ENCODE measurements at places on chromosomes 13 and 19.

GRCh38 chr13:49292742-49293486 lies 45.2 kb downstream of the CDADC1 start:
- DNase-seq = peak; percentile 34

GRCh38 chr13:29948244-29948643 lies 97.8 kb upstream of the UBL3 start:
- no peak for DNase-seq

GRCh38 chr13:110268576-110269185 lies 38.3 kb downstream of the COL4A1 start:
- no peak for DNase-seq

GRCh38 chr19:648305-648704 lies 8.6 kb downstream of the FGF22 start:
- no peak for DNase-seq

DNA sequence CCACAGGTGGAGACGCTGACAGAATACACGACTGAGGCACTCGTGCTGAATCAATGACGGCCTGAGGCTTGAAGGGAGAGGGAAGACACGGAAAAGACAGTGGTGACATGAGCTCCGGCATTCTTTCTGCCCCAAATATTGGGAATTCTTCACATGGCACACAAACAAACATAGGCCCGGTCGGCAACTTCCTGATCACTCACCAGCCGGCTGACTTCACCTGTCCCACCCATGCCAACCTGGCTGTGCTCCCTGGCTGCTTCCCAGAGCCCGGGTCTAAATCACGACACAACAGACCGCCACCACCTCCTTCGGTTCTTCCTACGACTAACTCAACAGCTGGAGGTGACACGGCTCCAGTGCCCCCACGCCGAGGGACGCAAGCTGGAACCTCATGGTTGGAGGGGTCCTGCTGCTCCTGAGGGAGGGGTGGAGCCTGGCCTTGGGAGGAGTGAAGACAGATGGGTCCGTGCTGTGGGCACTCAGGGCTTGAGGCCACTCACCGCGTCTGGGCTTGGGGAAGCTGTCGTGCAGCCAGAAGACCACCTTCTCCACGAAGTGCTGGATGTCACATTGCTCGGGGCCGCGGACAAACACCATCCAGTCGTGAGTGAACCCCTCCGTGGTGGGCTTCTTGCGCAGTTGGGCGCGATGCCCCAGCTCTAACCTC lies 9.6 kb downstream of the MLLT1 start:
- DNase-seq = no peak

DNA sequence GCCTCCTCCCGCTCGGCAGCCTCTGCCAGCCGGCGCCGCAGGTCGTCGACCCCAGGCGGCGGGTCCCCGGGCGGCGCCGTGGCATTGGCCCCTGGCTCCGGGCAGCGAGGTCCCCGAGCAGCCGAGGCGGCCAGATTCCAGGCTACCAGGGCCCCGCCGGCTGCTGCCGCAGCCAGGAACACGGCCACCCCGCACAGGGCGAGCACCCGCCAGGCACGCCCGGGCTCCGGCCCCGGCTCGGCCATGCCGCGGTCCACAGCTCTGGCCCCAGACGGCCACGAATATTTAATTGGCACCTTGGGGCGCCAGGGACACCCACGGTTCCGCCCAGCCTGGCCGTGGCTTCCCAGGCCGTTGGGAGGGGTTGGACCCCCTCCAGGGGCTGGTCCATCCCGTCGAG lies at the start of gene CCDC194:
CCDC194 (minus strand) TSS at position 283 of the 400 bp plus-strand sequence; CDS start at position 245, 38 bp downstream.
- DNase-seq = no peak

DNA sequence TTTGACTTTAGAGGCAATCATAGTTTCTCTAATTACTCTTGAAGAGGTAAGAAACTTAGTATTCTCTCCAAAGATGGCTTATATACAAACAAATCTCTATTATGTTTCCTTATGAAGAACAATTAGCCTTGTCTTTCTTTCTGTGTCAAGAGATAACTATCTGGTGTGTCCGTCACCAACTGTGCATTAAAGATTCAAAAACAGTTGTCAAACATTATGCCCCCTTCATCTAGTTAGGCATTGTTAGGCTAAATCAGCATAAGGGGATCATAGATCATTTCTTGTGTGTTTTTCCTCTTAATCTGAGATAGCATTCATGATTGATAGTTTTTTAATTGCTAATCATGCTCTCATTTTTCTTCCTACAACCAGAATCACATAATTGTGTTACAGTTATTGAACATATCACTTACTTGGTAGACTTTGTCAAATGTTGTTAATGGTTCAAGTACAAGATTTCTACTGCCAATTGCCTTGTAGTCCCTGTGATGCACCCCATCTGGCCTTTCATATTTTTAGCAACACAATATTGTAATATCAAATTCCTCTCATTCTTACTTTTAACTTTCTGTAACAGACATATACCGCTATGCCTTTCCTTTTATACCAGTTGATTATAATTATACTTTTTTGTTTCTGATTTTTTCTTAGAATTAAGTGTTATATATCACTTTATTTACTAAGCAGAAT lies 612.7 kb downstream of the SLITRK6 start:
- no peak for DNase-seq

DNA sequence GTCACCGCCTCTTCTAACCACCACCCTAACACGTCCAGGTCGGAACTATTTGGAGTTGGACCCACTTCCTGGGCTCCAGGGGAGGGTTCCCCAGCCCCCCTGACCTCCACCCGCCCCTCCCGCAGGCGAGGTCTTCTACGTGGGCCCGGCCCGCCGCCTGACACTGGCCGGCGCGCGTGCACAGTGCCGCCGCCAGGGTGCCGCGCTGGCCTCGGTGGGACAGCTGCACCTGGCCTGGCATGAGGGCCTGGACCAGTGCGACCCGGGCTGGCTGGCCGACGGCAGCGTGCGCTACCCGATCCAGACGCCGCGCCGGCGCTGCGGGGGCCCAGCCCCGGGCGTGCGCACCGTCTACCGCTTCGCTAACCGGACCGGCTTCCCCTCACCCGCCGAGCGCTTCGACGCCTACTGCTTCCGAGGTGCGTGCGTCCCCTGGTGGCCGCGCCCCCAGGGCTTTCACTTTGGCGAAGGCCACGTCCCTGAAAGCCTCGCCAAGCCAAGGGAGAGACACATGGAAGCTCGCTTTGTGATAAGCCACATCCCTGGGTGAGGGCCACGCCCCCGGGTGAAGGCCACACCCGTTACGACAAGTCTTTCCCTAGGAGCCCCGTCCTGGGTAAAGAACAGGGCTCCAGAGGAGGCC lies 13.2 kb downstream of the NCAN start:
- DNase-seq = no peak

DNA sequence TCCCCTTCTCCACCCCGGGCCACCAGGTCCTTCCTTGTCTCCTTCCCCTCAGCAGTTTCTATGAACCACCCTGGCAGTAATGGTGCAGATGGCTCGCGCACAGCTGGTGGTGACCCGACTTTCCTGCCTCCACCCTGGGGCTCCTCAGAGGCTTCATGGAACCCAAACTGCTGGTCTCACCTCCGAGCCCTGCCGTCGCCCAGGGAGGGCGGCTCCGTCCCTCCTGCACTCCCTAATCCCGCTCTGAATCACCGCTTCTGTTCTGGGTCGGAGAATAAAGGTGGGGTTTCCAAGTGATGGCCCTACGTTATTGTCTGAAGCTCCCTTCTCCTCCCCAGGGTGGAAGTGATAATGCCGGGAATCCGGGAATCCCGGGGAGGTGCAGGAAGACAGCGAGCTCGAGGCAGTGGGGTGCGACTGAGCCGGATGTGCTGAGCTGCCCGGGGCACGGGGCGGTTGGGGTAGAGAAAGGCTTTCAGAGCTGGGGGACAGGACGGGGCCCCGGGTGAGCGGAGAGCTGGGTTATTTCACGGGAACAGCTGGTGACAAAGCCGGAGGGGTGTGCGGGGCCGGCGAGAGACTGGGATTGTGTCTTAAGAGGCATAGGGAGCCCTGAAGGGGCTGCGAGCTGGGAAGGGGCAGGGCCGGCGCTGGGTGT lies 711 bp downstream of the FUT2 start:
- no peak for DNase-seq

GRCh38 chr19:29525901-29526729 lies at the start of gene VSTM2B:
VSTM2B (plus strand) TSS chr19:29525994; CDS start chr19:29526584, 590 bp downstream.
- DNase-seq = no peak

- no peak for DNase-seq
Observed at GRCh38 chr13:21079761-21080592, 18.6 kb upstream of the LATS2 start.

DNA sequence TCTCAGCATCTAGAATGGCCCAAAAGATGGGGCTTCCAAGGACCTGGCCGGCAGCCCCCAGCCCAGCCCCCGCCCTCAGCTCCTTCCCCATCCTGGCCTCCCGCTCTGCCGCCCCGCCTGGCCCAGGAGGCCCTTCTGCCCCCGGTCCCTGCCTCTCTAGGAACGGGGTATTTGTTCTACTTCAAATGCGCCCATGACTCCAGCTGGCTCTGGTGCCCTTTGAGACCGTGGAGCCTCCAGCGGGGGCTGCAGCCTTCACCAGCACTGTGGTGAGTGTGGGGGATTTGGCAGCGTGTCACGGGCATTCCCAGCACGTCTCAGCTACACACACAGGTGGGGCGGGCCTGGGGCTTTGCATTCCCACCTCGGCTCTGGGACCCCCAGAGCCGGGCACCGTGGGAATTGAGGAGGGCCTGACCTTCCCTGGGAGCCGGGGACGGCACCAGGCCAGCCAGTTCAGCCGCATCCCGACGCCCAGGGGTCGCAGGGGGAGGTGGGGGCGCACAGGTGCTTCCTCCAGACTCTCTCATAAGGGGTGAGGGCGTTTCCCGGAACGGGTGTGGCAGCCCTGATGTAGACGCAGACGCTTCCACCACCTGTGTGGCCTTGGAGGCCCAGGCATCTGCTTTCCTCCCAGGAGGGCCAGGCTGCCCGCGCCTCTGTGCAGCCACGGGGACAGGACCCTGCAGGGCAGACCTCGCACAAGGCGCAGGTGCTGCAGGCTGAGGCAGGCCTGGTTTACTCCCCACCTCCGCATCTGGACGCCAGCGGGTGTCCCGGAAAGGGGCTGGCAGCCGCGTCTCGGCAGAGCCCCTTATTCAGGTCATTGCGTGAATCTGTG lies 947 bp downstream of the ATP4B start:
- no peak for DNase-seq

GRCh38 chr19:45130888-45131615 lies 29.7 kb downstream of the NKPD1 start:
- no peak for DNase-seq

- DNase-seq = no peak
Observed at GRCh38 chr13:65660731-65661130, 1569.4 kb downstream of the PCDH9 start.

DNA sequence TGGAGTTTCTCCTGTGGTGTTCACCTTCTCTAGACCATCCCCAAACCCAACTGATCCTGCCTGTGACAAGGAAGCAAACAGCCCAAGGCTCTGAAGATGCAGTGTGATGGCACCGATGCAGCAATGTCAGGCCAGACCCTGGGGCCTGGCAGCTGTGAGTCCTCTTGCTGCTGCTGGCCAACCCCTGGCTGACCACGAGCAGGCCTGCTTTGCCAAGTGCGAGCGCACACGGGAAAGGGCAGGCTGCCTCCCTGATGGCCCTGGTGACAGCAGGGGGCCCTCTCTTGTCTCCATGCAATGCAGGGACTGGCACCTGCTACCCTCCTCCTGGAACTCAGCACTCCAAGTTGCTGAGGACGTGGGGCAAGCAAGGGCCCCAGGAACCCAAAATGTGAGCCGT lies 5.4 kb upstream of the VSTM2B start:
- no peak for DNase-seq

- DNase-seq = no peak
Observed at GRCh38 chr19:2711172-2711874, 8.8 kb upstream of the GNG7 start.

DNA sequence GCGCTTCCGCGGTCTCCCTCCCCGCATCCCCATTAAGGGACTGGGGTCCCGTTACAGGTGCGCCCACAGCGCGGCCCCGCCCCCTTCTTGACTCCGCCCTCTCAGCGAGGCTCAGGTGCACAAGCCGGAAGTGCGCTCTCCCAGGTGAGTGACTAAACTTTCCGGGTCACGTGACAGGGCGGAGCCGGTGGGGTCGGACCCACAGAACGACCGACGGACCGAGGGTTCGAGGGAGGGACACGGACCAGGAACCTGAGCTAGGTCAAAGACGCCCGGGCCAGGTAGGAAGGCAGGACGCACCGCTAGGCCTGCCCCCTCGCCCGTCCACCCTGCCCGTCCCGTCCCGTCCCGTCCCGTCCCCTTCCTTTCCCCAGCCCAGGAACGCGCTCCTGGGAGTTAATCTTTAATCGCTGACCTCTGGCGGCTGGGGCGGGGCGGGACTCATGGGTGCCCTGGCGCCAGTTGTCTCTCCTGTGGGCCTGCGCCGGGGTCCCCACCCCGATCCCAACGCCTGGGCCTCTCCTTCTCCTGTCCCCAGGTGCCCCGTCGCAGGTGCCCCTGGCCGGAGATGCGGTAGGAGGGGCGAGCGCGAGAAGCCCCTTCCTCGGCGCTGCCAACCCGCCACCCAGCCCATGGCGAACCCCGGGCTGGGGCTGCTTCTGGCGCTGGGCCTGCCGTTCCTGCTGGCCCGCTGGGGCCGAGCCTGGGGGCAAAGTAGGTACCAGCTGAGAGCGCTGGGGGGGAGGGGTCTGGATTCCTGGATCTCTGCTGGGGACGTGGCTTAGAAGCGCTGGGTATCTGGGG lies at the start of gene CRB3:
CRB3 (plus strand) TSS at position 202 of the 804 bp plus-strand sequence; CDS start at position 633, 431 bp downstream.
- peak; percentile 29 for DNase-seq

DNA sequence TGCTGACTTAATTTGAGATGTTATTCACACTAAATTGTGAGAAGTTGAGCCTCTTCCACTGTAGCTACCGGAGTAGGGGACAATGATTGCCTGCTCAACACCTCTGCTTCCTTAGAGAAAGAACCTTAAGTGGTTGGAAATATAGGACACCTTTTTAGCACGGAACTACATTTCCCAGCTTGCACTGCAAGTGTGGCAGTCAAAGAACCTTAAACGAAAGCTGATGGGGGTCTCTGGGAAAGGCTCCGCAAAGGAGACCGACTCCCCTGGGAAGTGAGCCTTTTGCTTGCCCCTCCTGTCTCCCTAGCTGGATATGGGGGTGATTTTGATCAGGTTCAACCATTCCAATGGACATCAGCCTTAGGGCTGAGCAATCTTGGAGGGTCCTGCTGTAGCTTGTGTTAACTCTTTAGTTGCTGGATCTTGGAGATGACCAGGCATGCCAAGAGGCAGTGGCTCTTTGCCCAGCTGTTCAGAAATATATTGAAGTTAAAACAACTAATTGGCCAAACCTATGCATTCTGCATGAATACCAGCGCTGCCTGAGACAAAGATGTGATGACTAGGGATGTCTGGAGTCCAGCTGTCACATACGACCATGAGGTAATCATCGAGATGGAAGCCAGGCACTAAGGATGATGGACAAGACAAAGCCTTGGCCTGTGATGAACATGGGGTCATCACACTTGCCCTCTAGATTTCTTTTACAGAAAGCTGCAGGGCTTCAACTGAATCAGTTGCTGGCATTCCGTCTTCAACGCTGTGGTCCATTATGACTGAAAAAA lies 286.5 kb downstream of the FOXO1 start:
- no peak for DNase-seq

- no peak for DNase-seq
Observed at GRCh38 chr13:20274466-20274865, 42.3 kb upstream of the GJB6 start.

DNA sequence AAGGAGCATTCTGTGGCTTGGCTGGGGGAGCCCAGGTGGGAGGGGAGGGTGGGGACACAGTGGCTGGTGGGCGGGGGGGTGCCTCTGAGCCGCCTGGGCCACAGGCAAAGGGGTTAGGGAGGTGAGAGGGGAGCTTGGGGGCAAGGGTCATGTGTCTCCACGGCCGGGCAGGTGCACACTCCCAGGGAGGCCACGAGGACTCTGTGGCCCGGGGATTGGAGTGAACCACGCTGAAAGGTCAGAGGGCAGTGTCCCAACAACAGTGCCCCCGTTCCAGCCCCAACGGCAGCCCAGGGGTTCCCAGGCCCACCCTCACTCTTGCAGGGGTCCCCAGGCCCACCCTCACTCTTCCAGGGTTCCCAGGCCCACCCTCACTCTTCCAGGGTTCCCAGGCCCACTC lies 9.6 kb downstream of the C2CD4C start:
- no peak for DNase-seq

Data from right renal cortex interstitium (tissue), 3 donors.